Activated CD8-positive, alpha-beta T cell treated with anti-CD3 and anti-CD28 coated beads, Interleukin-2, amount 10 ng/mL, durations not matched to agents 7 days and 5 days (primary cell): ENCODE measurements at places on chromosomes 16 and 17.

GRCh38 chr16:46757339-46758050 is 9.4 kb upstream of the MYLK3 start:
- no peak overlapping the region for H3K4me3 ChIP-seq
- H3K27me3 ChIP-seq, result peaks cover 3% of the 10 kb centered on the region
- H3K36me3 ChIP-seq, result no peaks in the 10 kb centered on the region
- no peaks in the 10 kb centered on the region for H3K4me1 ChIP-seq
- H3K27ac ChIP-seq, result no peak overlapping the region
- no peak for DNase-seq

DNA sequence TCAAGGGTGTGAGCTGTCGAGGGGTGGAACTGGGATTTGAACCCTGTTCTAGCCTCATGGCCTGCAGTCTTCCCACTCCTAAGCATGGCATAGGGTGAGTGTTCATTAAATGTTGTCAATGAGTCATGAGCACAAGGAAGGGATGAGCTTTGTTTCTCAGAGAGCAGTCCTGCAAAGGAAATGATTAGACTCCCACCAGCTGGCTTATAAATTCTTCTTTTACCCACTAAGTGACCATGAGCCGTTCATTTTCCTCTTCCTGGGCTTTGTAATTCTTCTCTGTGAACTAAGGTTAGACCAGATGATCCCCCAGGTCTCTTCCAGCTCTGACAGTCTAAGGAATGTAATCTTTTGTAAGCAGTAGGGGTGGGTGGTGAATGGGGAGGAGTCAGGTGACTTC is 47.9 kb upstream of the HNF1B start:
- H3K36me3 ChIP-seq, result no peaks in the 10 kb centered on the region
- no peak overlapping the region for H3K27ac ChIP-seq
- no peak for DNase-seq
- H3K4me3 ChIP-seq, result no peak overlapping the region
- H3K4me1 ChIP-seq, result peaks cover 4% of the 10 kb centered on the region

DNA sequence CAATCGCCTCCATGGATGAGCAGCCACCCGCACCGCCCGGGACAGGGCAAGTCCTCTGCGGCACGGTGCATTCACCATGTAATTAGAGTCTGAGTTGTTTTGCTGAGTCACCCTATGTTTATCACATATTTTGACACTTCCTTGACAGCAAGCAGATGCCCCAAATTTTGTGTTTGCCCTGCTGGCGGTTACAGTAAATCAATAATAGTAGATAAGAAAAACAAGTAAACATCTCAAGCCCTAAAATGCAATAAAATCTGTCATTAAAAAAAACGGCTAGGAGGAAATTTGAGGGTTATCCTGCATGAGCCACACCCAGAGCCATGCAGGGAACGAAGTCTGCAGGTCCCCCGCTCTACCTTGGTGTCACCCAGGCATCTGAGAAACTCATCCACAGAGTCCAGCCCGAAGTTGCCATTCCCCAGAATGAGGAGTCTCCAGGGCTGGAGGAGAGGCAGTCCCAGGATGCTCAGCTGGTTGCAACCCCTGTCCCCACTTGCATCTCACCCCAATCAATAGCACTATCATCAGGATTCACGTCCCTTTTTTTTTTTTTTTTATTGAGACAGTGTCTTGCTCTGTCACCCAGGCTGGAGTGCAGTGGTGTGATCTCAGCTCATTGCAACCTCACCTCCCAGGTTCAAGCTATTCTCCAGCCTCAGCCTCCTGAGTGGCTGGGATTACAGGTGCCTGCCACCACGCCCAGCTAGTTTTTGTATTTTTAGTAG is 16.5 kb upstream of the ST6GALNAC1 start:
- no peaks in the 10 kb centered on the region for H3K36me3 ChIP-seq
- H3K4me1 ChIP-seq, result peaks cover 28% of the 10 kb centered on the region
- peak; percentile 29 for DNase-seq

- no peaks in the 10 kb centered on the region for H3K36me3 ChIP-seq
- H3K27me3 ChIP-seq, result no peaks in the 10 kb centered on the region
- no peak for DNase-seq
- H3K4me3 ChIP-seq, result no peak overlapping the region
- no peaks in the 10 kb centered on the region for H3K4me1 ChIP-seq
- H3K27ac ChIP-seq, result no peak overlapping the region
Observed at GRCh38 chr16:79528338-79528737, 72.2 kb downstream of the MAF start.

- no peaks in the 10 kb centered on the region for H3K27me3 ChIP-seq
- H3K4me3 ChIP-seq, result no peak overlapping the region
- H3K27ac ChIP-seq, result no peak overlapping the region
- peaks cover 31% of the 10 kb centered on the region for H3K36me3 ChIP-seq
- no peak for DNase-seq
Observed at GRCh38 chr17:691423-691822, 23.2 kb downstream of the VPS53 start.

DNA sequence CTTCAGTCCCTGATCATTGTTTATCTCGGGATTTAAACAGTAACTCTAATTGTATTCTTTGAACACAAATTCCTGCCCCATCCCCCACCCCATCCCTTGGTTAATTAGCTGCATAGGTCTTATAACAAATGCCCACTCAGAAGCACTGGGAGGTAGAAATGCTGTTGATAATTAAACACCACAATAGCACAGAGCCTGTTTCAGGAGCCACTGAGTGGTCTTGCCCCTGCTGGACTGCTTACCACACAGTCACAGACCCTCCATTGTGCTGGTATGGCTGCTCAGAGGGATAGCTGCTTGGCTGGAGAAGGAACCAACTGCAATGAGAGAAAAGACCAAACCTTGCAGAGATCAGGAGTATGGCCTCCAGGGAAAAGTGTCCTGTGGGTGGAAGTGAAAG is 214.1 kb downstream of the ANKFN1 start:
- peaks cover 2% of the 10 kb centered on the region for H3K27me3 ChIP-seq
- no peaks in the 10 kb centered on the region for H3K36me3 ChIP-seq
- no peak for DNase-seq
- H3K27ac ChIP-seq, result no peak overlapping the region
- no peak overlapping the region for H3K4me3 ChIP-seq
